ENCODE measurements at places on chromosomes 6 and 20.

GRCh38 chr6:121426686-121427085, 8.8 kb upstream of the GJA1 start:
- DNase-seq = no peak

DNA sequence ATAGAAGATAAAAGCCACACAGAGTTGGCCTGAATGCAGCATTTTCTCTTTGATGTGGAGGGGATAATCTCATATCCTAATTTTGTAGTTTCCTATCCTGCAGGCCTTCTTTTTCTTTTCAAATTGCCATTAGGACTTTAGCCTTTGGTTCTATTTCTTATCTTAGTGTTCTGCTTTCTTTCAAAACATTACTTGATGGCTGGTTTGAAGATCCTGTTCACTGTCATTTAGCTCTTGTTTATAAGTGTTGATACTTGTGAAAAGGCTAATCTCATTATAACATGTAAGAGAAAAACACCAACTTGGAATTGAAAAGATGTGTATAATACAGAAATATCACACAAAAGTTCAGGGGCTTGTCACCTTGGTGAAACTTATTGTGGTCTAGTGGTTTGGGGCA, 54.6 kb upstream of the PKIB start:
- DNase-seq = no peak

DNA sequence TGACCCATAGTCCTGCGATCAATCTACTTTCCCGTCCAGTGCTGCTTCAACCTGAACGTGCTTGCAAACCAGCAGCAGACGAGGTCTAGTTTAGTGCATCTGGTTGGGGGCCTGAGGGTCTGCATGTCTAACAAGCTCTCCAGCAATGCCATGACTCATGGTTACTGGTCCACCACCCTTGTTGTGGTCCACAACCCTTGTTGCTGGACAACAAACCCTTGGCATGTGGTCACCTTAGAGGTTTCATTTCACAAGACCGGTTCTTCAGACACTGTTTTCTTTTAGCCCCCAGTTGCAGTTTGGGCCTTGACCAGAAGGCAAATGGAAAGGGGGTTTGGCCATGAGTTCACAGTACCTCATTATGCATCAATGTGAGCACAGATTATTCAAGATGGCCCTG, 424.8 kb downstream of the QKI start:
- no peak for DNase-seq

DNA sequence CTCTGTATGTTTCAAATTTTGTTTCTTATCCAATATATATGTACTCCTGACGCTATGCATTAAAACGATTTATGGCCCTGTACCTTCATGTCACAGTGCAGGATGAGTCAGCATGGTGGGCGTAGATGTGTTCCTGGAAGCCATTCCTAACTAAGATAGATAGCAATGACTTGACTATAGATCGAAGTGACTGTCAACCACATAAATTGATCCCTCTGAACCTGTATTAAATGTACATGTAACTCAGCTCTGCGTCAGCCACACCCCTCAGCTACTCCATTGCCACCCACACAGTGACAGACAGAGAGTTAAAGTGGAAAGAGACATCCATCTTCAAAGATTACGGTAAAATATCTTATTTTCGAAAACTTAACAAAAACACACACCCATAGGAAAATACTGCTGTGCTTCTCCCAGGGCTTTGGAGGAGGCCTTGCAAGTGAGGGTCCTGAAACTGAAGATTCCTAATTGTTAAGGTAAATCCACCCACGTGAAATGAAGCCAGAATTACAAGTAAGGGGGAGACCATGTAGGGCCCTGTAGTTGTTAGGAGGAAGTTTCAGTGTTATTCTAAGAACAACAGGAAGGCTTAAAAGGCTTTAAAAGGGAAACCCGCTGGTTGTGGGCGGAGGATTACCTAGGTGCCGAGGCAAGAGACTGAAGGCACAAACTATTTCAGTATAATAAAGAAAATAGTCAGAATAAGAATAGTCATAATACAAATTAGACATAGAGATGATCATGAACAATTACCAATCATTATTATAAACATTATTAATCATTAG, 10.3 kb upstream of the RAD21L1 start:
- no peak for DNase-seq

GRCh38 chr6:4319981-4320683, 184.8 kb upstream of the ECI2 start:
- no peak for DNase-seq

GRCh38 chr20:48684501-48685041, 143.2 kb downstream of the PREX1 start:
- no peak for DNase-seq

GRCh38 chr6:8057263-8057662, 6.9 kb downstream of the BLOC1S5 start:
- DNase-seq = no peak

DNA sequence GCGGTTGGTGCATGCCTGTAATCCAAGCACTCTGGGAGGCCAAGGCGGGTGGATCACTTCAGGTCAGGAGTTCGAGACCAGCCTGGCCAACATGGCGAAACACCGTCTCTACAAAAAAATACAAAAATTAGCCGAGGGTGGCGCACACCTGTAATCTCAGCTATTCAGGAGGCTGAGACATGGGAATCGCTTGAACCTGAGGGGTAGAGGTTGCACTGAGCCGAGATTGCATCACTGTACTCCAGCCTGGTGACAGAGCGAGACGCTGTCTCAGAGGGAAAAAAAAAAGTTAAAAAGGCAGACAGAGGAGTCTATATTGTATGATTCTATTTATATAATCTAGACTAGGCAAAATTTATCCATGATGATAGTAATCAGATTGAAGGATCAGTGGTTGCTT, 27.3 kb upstream of the PLCG1 start:
- DNase-seq = no peak

DNA sequence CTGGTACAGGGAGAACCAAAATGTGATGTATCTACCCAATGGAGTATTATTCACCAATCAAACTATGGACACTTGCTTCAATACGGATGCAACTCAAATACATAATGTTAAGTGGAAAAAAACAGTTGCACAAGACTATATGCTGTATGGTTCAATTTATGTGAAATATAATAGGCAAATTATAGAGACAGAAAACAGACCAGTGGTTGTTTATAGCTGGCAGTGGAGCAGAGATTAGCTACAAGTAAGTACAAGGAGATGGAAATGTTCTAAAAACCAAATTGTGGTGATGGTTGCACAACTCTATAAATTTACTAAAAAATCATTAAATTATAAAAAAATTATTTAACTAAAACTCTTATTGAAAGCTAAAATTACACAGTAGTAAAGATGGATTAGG, 113.2 kb downstream of the PRDM1 start:
- DNase-seq = no peak

GRCh38 chr6:116387374-116387773, 16.6 kb downstream of the DSE start:
- no peak for DNase-seq

GRCh38 chr20:38191654-38192053, 26.6 kb upstream of the TGM2 start:
- no peak for DNase-seq

DNA sequence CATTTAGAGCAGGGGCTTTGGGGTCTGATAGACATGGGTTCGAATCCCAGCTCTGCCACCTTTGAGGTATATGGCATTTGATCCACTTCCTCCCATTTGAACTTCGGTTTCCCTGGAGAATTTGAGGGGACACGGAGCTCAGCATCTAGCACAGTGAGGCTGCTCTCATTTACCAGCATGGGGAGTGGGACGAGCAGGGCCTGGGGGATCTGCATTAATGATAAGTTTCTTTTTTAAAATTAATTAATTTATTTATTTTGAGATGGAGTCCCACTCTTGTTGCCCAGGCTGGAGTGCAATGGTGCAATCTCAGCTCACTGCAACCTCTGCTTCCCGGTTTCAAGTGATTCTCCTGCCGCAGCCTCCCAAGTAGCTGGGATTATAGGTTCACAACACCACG, 52.6 kb downstream of the VSTM2L start:
- DNase-seq = no peak

DNA sequence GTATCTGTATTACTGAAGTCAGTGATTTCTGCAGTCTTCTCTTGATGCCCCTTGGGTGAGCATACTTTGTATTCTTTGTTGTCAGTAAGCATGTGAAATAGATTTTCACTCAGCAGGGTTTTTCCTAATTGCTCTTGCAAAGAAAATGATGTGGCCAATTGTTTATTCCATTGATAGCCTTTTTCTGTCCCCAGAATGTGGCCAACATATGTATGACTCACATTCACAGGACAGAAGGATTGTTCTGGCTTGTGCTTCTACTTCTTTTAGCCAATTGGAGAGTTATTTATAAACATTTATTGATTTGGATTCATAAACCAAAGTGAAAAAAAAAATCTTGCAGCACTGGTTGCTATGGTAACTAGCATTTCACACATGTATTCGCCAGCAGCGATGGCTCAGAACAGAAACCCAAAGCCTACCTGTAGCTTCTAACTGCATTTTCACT, 54.4 kb upstream of the RBM24 start:
- DNase-seq = no peak

GRCh38 chr20:45269056-45269455, 14.7 kb upstream of the SLPI start:
- DNase-seq = no peak

GRCh38 chr6:166987930-166988329, 11.3 kb upstream of the CEP43 start:
- DNase-seq = no peak

GRCh38 chr20:40778894-40779496, 90.0 kb upstream of the MAFB start:
- no peak for DNase-seq

DNA sequence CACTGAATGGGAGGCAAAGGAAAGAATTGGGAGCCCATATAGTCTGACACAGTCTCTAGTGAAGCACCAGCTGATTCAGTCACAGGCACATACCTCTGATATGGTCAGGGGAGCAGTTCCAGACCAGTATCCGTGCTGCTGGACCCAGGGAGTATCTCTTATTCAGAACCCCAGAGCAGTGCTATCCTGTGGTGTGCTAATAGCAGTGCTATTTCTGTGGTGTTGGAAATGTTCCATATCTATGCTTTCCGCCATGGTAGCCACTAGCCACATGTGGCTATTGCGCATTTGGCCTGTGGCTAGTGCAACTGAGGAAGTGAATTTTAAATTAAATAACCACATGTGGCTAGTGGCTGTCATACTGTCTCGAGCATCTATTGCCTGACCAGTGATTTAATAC, 11.0 kb downstream of the SCUBE3 start:
- no peak for DNase-seq

DNA sequence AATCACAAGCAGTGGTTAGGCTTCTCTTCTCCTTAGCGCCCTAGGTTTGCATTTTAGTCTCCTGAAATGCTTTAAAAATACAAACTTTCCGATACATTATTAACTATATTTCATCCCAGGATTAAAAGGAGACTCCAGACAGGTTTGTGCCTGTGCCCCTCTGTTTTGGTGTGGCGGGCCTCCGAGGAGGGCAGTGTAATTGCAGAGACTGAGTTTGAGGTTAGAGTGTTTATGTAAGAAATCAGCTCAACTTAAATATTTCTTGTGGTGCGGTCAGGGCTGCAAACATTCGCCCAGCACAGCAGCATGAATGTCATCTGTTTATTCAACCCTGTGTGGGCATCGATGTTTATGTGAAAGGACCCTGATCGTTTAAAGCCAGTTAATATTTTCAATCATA, 130.4 kb upstream of the AKAP12 start:
- DNase-seq = no peak

DNA sequence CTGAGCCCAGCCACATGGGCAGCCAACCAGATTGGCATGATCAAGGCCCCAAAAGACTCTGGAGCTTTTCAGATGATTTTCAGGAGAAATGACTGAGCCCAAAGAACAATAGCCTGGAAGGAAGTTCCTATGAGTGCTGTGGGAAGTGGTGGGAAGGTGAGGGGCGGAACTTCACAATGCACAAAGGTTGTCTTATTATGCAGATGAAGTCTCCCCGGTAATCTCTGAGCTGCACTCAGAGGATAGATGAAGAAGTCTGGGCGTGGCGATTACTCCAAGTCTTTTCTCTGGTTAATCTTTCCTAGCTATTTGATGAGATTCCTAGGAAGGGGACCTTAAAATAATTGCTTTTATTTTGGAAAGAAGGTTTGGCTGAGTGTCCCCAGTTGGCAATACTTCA, 36.9 kb downstream of the LBP start:
- no peak for DNase-seq

DNA sequence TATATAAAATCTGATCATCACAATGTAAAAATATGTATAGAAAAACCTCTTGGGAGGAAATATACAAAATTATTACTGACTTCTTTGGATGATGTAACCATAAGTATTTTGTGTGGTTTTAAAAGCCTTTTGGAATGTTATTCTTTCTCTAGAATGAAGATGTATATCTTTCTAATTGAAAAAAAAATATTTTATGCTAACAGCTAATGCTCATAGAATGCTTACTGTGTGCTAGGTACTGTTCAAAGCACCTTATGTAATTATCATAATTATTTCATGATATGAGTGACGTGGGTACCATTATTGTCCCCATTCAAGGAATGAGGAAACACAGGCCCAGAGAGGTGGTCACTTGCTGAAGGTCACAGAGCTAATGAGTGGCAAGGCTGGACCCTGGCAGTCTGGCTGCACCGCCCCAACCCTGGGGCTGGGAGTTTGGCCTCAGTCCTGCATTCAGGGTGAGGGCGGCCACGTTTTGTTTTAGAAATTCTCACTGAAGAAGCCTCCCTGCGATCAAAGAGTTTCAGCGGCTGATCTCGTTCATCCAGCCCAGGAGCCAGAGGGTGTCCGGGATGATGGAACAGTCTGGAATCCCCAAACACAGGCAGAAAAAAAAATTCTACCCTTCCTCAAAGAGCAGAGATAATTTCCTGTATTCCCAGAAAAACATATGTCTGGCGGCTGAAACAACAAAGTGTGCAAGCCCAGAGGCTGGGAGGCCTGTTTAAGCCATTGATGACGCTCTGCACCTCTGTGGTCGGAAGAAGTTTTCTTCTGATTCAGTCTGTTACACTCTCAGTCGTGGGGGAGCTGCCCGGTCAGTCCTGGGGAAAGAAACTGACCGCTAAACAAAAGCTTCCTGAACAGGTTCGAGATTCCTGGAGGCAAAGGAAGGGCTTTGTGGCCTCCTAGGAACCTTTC, 37.3 kb downstream of the TFEB start:
- no peak for DNase-seq

- no peak for DNase-seq
Observed at GRCh38 chr6:44024574-44025219, 102.6 kb downstream of the MRPL14 start.

DNA sequence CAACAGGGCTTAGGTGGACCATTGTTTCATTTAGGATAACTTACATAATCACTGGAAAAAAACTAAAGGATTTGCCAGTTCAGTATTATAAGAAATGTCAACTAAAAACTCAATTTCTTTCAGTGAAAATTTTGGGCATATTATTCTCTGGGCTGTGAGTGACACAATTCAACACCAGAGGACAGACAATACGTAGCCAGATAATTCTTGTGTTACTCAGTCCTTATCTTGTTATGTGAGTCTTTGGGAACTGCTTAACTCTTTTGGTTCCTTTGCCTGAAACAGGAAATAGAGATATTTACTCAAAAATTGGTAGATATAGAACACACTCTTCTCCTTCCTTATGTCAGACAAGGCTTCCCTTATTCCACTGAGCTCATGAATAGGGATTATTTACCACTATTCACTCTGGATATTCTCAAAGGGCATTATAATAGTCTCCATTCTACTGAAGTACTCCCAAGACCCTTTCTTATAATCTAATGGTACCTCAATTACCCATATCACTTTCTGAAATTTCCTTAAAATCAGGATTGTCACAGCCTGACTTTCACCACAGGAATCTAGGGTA, 4.9 kb upstream of the BEND6 start:
- no peak for DNase-seq

Measured in stimulated activated CD8-positive, alpha-beta memory T cell treated with anti-CD3 and anti-CD28 coated beads, Interleukin-4, amount 100 ng/mL, for 4 hours (primary cell).